ENCODE measurements at places on chromosomes 6 and 20. TPM values are rescaled to one million over a fixed set of nuclear protein-coding genes. Genes with fewer than 3 reads are reported as not detected.
A peak's percentile ranks its signal among the peaks of the same experiment; 100 is the strongest.

- DNase-seq = no peak
Measured at GRCh38 chr6:84618836-84619235, 145.6 kb downstream of the TBX18 start.

GRCh38 chr20:39264506-39265172 lies 302.5 kb downstream of the DHX35 start:
- no peak for DNase-seq

Gene SLC12A5
- total RNA-seq = 1.1 TPM

GRCh38 chr6:104705916-104706442 lies 153.7 kb downstream of the HACE1 start:
- DNase-seq = no peak

Gene PARD6B
- total RNA-seq = 5.6 TPM

Gene PXT1
- 0.95 TPM for total RNA-seq

GRCh38 chr6:12875051-12875450 lies 158.5 kb downstream of the PHACTR1 start:
- DNase-seq = no peak

DNA sequence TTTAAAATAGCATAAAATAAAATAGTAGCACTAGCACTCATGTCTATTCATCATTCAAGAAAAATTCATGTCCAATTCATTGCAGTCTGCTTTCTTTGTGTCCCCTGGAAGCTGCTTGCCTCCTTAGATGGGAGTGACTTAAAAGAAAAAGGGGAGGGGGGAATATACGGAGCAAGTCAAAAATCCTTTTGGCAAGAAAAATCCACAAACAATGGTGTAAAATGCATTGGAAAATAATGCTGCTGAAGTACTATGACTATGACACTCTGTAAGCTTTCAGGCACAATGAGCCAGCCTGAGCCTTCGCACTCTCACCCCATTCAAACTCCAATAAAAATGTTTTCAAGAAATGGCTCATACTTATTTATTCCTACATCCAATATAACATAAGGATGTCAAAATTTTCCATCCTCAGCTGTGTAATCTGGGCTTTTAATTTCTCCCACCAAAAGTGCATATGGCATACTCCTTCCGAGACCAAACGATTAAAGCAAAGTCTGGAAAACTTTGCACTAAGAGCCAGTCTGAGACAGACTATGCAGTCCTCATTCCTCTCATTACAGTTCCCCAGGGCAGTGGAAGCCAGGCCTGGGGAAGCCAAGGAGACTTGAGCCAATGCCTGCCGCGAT lies 790 bp downstream of the NEDD9 start:
- DNase-seq = no peak

DNA sequence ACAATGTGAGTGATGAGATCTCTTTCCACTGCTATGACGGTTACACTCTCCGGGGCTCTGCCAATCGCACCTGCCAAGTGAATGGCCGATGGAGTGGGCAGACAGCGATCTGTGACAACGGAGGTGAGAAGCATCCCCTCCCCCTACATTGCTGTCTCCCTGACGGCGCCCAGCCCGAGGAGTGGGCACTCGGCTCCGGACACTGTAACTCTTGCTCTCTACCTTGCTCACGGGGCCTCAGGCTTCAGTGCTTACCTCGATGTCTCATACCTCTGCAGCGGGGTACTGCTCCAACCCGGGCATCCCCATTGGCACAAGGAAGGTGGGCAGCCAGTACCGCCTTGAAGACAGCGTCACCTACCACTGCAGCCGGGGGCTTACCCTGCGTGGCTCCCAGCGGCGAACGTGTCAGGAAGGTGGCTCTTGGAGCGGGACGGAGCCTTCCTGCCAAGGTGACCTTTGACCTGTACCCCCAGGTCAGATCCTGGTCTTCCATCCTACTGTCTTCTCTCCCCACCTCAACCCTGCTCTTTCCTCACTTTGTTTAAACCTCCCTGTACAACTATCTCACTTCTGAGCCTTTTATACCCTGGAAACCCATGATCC lies 1.3 kb downstream of the CFB start:
- no peak for DNase-seq

Gene SAMHD1
- 74.6 TPM for total RNA-seq

DNA sequence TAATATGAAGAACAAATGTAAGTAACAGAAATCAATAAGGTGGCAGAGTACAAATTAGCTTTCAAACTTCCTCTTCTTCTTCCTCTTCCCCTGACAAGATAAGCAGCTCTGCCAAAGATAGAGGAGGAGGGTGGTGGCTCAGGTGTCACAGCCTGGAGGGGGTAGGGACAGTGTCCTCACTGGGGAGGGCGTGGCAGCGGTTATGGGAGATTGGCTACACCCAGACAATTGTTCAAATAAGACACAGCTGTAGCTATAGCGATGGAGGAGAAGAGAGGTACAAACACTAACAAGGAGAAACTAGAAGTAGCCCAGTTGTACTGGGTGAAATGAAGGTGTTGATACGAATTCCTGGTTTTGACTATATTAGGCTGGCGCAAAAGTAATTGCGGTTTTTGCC lies 198.5 kb downstream of the TBXT start:
- DNase-seq = no peak

DNA sequence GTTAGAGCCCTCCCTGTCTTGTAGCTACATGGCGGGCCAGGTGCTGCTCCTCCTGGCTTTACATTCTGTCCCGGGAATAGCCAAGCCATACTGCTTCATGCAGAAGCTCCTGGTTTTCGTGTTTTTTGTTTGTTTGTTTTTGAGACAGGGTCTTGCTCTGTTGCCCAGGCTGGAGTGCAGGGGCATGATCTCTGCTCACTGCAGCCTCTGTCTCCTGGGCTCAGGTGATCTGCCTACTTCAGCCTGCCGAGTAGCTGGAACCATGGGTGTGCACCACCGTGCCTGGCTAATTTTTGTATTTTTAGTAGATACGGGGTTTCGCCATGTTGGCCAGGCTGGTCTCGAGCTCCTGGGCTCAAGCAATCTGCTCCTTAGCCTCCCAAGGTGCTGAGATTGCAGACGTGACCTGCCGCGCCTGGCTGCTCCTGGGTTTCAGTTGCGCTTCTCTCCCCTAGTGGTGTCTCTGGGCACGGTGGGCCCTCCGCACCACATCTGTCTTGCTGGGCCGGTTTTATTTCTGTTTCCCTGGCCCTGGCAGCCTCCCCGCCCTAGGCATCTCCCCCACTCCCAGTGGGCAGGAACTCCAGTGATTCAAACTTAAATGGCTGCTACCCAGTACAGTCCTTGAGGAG lies 12.9 kb downstream of the CDYL start:
- no peak for DNase-seq

DNA sequence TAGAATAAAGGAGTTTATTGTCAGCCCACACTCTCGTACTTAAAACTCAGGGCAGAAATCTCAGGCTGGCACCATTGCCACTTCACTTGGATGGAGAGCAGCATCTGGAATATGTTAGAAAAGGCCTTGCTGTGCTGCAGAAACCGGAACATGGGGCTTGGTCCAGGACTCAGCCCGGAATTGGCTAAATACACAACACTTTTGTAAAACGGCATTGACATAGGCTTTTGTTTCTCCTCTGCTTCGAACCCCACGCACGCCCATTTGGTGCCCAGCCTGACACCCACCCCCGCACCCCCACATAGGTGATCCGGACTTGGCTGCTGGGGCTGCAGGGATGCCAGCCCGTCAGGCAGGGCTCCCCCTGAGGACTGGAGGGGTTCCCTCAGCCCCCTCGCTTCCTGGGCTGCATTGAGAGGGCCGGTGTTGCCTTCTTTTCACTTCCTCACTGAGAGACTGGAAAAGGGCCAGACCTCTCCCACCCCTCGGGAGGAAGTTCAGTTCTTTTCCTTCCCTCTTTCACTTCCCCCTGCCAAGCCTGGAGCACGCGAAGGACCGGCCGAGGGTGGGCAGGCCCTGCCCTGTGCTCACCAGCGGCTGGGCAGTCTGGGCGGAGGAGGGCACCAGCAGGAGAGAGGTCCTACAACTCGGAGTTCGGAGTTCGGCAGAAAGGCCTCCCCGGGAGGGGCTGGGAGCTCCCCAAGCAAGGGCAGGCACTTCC lies 17.9 kb upstream of the CST3 start:
- DNase-seq = no peak

Gene ADGRF1
- total RNA-seq = not detected

DNA sequence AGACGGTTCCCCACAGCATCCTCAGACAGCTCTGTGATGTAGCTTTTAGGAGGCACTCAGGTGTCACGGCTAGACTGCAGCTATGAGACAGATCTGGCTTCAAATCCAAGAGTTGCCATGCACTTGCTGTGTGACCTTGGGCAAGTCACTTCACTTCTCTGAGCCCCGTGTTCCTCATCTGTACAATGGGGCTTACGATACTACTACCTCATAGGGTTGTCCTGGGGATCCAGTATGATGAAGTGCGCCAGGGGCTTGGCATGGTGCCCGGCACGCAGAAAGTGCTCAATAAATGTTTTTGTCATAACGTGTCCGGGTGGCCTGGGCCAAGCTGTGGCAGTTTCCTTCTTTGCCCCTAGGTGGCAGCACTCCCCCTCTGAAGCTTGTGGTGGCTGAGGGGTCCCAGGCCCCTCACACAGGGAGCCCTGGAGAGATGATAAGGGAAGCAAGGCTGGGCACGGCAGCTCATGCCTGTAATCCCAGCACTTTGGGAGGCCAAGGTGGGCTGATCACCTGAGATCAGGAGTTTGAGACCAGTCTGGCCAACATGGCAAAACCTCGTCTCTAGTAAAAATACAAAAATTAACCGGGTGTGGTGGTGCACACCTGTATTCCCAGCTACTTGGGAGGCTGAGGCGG lies 19.1 kb upstream of the CHMP4B start:
- DNase-seq = peak; percentile 61

- no peak for DNase-seq
Measured at GRCh38 chr20:17928633-17929311, 39.8 kb downstream of the SNX5 start.

Gene SYCP2L
- total RNA-seq = not detected

DNA sequence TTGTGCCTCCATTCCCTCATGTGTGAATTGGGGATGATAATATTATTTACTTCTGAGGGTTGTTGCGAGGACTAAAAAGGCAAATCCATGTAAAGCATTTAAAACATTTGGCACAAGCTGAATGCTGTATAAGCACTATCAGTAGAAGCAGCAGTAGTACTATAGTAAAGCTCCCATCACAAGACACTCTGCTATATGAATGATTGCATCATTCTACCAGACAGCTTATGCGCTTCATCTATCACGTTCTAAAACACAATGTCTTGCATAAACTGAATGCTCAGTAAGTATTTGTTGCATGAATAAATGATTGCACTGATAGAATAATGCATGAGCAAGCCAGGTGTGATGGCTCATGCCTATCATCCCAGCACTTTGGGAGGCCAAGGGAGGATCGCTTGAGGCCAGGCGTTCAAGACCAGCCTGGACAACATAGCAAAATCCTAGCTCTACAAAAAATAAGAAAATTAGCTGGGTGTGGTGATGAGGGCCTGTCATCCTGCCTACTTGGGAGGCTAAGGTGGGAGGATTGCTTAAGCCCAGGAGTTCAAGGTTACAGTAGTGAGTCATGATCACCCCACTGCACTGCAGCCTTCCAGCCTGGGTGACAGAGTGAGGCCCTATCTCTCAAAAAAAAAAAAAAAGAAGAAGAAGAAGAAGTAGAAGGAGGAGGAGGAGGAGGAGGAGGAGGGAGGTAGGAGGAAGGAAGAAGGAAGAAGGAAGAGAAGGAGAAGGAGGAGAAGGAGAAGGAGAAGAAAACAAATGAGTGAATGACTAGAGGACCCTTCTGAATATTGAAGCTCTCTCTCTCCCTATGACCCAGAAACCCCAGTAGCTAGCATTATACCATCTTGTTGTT lies 50.0 kb upstream of the FOXO3 start:
- no peak for DNase-seq

GRCh38 chr6:32113386-32114352 lies 4.5 kb upstream of the TNXB start:
- no peak for DNase-seq

DNA sequence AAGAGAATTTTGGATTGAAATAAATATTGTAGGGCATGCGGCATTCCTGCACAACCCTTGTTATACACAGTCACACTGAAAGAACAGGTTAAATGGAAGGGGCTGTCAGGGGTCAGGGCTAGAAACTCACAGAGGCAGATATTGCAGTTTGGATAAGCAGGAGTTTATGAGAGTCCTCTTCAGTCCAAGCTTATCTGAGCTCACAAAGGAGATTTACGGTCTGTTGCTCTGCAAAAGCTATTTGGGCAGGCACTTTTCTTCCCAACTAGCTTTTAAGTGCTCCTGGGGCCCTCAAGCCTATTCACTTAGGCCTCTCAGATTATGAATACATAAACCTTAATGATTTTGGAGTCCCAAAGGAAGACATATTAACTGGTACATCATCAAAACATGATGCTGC lies 156.2 kb downstream of the SOX4 start:
- DNase-seq = no peak

DNA sequence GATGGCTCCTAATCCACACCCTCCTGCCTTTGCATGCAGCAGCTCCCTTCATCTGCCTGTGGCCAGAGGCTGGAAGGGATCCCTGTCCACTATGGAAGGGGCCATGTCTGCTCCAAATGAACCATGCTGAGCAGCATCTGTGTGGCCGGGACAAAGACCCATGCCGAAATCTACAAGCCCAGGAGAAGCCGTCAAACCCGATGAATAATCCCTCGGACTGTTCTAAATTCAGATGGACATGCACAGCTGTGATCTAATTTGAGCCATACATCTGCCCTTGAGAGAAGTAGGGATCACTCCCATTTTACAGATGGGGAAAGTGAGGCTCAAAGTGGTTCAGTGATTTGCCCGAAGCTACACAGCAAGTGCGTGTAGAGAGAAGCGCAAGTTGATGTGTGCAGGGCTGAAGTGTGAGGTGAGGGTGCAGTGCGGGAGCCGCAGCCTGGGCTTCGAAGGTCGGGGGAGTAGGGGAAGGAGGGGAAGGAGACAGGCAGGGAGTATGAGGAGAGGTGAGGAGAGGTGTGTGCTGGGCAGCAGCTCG lies 22.6 kb upstream of the CDH22 start:
- DNase-seq = no peak

DNA sequence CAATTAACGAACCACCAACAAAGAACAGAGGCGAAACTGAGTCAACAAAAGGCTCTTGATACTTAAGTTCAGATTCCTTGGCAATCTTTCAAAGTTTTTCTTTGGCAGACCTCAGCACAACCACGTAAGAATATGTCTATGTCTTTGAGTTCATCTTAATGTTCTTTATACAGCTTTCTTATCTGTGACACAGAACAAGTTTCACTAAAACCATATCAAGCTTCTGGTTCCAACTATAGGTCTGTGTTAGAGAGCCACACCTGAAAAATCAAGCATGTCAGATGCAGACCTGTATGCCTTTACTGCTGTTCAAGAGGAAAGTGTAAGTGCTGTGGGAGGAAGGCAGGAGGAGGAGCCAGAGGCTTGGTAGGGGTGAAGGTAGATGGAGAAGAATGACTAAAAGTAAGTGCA lies 271.3 kb downstream of the KHDC1L start:
- DNase-seq = no peak

- no peak for DNase-seq
Measured at GRCh38 chr6:136783495-136784270, 8.6 kb downstream of the MAP3K5 start.

Gene GABRR1
- total RNA-seq = not detected
